ENCODE measurements at places on chromosomes 6 and 20.

GRCh38 chr6:104326173-104327001, 533.3 kb downstream of the HACE1 start:
- no peak for DNase-seq

DNA sequence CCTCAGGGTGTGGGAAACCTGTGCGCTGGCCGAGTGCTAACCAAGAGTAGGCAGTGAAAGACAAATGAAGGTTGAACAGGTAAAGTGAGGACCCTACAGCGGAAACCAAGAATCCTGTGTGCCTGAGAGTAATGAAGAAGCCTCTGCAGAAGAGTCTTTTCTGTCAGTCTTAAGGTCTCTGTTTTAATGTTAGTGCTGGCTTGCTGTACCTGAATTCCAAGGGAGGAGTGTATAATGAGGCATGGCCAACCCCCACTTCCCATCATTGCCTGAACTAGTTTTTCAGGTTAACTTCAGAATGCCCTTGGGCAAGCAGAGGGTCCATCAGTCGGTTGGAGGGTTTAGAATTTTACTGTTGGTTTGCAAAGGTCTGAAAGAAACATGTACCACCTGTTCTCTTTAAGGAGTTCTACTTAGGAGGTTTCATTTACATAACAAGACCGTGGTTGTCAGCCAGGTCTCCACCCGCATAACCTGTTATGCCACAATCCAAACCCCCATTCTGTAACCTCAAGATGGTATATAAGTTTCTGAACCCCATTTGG, 589 bp upstream of the PDCD2 start:
- no peak for DNase-seq

GRCh38 chr6:167328086-167328485, 3.2 kb downstream of the TTLL2 start:
- DNase-seq = no peak

DNA sequence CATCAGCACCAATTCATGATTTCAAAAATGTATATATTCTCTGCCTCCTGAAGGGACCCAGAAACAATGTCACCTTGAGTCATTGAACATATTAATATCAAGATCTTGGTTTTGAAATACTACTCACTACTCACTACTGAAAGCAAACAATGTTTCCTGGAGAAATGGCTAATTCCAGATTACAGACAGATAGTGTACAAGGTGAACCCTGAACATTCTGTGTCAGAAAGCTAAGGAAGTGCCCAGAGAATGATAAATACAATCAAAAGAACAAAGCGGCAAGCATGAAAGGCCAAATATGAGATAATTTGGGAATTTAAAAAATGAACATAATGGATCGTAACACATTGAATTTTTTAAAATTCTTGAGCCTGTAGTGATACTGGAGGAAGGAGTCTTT, 101.5 kb upstream of the TENT5A start:
- no peak for DNase-seq

DNA sequence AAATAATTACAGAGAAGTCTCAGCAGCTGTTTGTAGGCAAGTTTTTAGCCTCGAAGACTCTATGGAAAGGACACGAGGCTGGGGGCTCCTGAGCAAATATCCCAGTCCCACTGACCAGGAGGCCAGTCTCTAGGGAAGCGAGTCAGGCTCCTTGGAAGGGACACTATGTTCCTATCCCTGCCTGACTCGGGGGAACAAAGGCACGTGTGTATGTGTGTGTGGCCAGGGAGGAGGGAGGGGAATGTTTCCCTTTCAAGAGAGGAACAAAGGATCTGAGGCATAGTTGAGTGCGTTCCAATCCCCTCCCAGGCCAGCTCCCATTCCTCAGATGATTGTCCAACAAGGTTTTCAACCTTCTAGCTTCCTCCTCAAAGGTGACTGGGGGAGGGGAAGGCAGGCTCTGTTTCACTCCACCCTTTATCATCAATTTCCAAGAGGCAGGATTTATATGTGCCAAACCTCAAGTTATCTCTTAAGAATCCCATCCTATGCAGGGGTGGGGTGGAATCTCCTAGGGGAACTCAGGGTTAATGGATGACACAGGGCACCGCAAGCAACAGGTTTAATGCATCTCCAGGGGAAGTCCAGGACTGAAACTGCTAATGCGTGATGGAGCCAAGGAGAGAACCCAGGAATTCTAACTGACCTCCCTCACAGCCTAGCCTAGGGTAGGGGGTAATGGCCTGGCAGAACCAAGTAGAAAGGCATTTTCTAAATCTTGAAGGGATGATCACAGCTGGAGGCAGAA, 9.9 kb downstream of the BCL2L1 start:
- DNase-seq = no peak

DNA sequence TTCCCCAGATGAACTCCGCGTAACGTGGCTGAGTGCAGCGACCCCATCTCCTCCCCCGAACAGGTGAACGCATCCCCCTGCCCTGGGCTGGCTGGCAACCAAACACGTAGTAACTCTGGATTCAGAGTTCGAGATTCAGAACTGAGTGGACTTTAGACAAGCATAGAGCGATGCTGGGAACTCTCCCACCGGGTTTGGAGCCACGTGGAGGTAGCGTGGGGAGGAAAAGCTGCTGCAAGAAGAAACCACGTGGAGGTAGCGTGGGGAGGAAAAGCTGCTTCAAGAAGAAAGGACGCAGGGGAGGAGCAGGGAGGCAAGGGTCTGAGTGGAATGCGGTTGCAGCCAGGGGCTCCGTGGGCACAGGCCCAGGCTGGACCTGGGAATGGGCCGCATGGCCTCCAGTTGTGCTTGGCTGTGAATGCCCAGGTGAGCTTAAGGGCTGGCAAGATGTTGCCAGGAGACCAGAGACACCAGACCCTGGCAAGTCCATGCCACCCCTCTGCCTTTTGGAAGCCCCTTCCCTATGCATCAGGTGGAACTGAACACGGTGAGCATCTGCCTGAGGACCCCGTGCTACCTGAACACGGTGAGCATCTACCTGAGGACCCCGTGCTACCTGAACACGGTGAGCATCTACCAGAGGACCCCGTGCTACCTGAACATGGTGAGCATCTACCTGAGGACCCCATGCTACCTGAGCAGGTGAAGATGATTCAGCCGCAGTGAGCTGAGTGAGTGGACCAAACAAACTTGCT, 118.0 kb upstream of the FRMD1 start:
- DNase-seq = no peak

GRCh38 chr20:22080985-22081384, 375.5 kb downstream of the PAX1 start:
- no peak for DNase-seq

GRCh38 chr6:131923356-131923755, 27.8 kb downstream of the CCN2 start:
- no peak for DNase-seq

- no peak for DNase-seq
Observed at GRCh38 chr6:142325111-142325510, 23.3 kb downstream of the ADGRG6 start.

DNA sequence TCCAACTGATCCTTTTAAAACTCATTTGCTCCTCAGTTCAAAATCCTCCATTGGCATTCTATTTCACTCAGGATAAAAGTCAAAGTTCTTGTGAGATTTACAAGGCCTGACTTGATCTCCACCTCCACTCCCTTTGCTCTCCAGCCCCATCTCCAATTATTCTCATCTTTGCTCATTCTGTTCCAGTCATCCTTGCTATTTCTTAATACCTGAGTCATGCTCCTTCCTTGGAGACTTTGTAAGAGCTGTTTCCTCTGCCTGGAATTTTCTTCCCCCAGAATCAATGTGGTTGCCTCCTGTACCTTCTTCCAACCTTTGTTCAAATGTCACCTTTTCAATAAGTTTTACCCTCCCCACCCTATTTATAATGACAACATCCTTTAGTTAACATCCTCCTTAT, 373.5 kb downstream of the HTR1B start:
- DNase-seq = no peak

DNA sequence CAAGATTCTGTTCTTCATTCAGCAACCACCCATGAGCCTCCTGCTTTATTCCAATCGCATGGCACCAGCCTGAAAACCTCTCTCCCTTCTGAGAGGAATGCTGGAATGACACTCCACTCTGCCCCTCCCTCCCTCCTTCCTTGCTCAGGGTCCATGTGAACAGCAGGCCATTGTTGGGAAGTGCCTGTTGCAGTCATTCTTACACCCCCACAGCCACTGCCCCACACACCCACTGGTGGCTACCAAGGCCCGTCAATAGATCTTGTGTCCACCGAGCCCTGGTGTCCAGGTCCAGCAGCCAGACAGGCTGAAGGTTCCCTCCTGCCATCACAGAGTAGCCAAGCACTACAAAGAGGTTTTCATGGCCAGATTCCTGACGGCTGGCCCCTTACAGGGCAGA, 6.5 kb downstream of the PDRG1 start:
- no peak for DNase-seq
